ENCODE measurements at places on chromosomes 6 and 20. TPM values are rescaled to one million over a fixed set of nuclear protein-coding genes. Genes with fewer than 3 reads are reported as not detected.

Gene LY6G6D
- total RNA-seq: not detected

Gene PTCHD4
- total RNA-seq: not detected

DNA sequence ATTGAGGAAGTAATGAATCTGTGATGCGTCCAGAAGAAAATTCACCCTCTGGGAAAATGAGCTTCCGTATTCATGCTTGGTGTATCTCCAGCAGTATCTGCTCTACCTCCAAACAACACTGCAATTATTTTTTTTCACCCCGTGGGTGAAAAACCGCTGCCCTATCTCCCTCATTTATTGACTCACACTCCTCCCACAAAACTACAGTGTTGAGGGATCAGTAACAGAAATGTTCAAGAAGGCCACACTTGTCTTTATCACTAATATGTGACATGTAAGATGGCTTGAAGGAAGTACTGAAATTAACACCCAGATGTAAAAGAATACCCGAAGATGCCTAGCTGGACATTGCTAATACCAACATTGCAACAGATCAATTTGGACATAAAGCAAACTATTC, 4.9 kb upstream of the TBX18 start:
- DNase-seq: no peak

GRCh38 chr6:160895562-160895961, 96.0 kb upstream of the MAP3K4 start:
- no peak for DNase-seq

GRCh38 chr6:54138795-54139194, 27.6 kb downstream of the MLIP start:
- no peak for DNase-seq

DNA sequence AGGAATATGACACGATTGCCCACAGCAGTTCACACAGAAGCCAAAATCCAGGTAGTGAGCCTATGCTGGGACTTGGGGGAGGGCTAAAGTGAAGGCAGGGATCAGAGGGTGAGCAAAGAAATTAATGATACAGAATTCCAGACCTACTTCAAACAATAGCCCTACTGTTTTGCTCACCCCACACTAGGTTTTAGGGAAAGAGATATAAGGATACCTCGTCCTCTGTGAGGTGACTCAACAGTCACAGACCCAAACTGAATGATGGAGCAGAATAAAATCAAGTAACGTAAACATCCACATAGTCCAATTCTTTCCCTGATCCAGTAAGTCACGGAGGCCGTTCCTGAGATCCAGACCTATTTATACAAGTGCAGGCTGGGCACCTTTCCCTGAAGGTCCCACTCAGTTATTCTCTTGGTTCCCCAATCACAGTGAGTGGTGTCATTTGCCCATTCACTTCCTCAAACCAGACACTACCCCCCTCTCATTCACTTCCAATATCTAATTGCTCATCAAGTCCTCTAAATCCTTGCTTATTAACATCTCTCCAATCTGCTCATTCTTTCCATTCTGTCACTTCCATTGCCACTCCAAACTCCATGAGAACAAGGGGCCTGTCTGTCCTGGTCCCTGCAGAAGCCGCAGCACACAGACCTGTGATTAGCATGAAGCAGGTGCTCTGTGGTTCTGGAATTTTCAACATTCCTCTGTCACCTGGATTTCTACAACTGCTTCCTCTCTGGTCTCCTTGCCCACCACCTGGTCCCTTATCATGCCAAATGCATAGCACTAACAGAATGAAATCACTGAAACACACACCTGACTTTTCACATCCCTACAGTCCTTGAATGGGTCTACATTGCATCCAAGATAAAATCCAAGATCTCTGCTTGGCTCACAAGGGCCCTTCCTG, 55.9 kb downstream of the ATXN1 start:
- no peak for DNase-seq

DNA sequence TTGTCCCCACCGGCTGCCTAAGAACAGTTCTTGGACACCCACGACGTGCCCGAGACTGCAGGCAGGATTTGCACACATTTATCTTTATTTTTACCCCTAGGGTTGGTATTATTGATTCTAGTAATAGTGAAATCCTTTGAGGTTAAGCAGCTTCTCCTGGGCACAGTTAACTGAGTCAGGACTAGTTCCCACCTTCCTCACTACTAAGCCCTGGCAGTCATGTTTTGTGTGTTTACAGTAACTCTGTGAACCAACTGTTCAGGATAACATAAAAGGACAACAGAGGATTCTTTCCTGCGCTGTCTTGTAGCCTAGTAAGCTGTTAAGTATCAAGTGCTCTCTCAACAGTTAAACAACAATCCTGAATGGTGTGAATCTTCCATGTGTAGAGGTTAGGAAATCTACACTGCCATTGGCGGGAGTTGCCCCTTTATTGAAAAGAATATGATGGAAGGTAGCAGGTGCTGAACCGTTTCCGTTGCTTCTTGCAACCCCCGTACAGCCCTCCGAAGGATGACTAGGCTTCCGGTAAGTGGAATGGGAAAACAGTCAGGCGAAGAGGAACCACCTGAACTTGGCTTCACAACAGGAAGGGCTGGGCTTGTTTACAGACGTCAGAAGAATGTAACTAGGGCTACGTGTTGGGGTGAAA, 979 bp upstream of the SOD2 start:
- peak; percentile 35 for DNase-seq

DNA sequence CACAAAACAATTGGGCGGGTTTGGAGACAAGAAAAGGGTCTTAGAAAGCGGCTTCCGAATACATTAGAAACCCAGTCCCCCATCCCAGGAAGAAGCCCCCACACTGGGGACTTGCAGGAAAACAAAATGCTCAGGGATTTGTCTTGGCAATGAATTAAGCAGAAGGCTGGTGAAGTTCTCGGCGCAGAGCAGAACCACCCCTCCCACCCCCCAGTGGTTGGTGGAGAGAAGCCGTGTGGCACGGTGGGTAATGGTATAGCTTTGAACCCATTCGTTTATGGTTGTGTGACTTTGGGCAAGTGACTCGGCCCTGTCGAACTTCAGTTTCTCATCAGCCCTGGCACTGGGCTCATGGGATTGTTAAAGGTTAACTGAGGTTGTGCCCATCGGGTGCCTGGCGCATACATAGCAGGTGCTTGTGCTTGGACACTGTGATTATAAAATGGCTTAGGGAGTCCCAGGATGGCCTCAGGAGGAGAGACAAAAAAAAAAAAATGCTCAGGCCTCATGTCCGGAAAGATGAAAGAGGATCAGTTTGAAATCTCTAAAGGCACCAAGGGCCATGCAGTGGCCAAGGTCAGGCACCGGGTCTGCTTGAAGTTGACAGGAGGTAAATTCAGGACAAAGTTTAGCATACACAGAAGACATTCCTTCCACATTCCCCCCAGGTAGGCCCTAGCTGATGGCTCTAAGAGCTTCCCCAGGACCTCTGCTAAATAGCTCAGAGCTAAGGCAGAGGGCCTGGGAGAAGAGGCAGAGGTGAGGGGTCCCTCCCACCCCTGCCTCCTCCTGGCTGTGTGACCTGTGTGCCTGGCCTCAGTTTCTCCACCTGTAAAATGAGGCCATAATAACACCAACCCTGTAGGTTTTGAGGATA, 120.1 kb upstream of the PTPN1 start:
- no peak for DNase-seq

GRCh38 chr6:82396964-82397751, 33.5 kb downstream of the TPBG start:
- DNase-seq: no peak

- no peak for DNase-seq
Observed at GRCh38 chr20:56400001-56400640, 7.7 kb downstream of the CSTF1 start.

DNA sequence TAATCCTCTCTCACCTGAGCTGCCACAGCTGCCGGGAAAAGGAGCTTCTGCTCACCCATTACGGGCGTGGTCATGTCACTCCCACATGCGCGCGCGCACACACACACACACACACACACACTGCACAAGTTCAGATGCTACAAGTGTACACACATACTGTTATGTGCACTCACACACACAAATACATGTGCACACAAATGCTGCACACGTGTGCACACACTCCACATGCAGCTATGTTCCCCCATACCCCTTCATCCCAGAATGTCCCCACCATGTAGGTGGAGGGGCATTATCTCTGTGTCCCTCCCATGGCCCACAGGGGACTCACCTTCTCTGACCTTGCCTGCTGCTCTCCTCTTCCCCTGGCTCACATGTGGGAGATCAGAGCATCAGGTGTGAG, 37.3 kb downstream of the GNAS-AS1 start:
- no peak for DNase-seq
